Right ventricle myocardium inferior (tissue), 1 donor: ENCODE measurements at places on chromosomes 4 and X. TPM values are rescaled to one million over a fixed set of nuclear protein-coding genes. Genes with fewer than 3 reads are reported as not detected.

GRCh38 chr4:3339577-3339976 is 46.8 kb downstream of the RGS12 start:
- DNase-seq = no peak

GRCh38 chr4:42845586-42845985 is 46.9 kb upstream of the GRXCR1 start:
- no peak for DNase-seq

GRCh38 chr4:149266301-149266700 is 549.3 kb downstream of the IQCM start:
- DNase-seq = no peak

- DNase-seq = no peak
Measured at GRCh38 chr4:162793571-162793970, 373.1 kb downstream of the NAF1 start.

- no peak for DNase-seq
Measured at GRCh38 chrX:39992300-39992699, 105.5 kb downstream of the BCOR start.

DNA sequence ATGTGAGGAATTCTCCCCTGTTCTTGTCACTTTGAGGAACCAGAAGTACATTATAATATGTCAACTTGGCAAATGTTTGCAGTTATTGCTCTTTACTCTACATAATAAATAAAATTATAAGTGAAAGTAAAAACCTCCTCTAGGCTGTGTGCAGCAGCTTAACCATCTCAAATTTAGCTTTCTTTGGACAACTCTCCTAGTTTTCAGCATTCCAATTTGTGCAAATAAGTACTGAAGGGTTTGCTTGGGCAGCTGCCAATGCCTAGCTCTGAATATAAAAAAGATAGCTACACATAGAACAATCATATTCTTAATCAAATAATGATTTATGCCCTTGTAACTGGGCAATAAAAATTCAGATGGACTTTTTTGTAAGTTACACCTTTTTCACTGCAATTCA is 82.5 kb downstream of the GASK1B start:
- DNase-seq = no peak

DNA sequence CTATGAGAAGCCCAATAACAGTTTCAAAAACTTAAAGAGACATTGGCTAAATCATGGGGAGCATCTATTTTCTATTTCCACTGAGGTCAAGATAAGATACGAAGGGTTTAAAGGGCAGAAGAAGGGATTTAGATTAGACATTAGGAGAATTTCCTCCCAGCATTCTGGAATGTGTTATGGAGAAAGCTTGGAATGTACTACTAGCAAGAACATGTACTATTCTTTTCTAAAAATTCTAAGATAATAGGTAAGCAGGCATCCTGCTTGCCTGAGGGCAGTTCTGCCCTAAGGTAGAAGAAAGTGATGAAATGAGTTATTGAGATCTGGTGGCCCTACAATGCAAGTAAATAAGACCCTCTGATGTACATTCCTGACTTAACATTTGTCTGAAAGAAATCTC is 279.2 kb downstream of the NR3C2 start:
- DNase-seq = no peak

- no peak for DNase-seq
Measured at GRCh38 chr4:15498356-15498755, 28.7 kb downstream of the CC2D2A start.

DNA sequence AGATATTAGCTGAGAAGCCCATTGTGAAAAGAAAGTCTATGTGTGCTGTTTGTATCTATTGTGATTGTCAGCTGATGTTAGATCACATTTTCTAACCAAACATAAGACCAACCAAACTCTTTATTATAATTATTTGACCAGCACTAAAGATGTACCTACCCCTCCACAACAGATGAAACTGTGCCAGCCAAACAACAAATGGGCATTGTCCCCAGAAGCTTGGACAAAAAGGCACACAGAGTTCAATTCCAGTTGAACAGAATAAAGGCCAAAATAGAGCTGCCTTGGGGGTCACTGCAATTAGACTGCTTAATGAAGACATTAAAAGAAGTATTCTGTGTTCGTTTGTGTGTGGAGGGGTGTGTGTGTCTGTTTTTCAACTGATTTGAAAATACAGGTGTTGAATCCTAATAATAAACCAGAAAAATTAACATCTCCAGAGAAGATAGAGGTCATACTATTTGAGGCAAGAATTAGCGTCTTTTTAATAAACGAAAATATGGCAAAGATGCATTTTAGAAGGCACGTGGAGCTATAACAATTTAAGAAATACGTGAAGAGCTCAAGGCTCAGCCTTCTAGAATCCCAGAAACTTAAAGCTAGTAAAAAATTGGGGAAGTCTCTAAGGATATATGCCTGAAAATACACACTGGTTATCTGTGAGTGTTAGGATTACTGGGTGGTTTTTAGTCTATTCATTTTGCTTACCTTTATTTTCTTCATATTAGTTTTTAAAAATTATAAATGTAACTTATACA is 2.2 kb downstream of the SPP1 start:
- no peak for DNase-seq

GRCh38 chr4:88722276-88722780 is 24.7 kb upstream of the NAP1L5 start:
- peak; percentile 70 for DNase-seq

DNA sequence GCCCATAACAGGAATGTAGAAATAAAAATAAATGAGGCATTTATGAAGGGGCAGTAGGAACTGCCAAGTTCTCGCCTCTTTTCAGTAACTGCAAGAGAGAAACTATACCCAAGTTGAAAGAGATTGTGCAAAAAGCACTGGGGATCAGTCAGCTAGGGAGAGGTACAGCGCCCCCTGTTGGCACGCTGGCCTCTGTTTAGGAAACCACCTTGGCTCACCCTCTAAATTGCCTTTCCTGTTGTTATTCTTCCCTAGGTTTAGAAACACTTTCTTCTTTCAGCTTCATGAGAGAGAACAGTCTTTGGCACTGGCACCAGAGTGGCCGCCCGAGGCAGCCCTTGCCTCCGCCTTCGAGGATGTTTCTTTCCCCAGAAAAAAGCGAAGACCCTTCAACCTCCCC is 348.5 kb downstream of the MID1IP1 start:
- DNase-seq = peak; percentile 90

DNA sequence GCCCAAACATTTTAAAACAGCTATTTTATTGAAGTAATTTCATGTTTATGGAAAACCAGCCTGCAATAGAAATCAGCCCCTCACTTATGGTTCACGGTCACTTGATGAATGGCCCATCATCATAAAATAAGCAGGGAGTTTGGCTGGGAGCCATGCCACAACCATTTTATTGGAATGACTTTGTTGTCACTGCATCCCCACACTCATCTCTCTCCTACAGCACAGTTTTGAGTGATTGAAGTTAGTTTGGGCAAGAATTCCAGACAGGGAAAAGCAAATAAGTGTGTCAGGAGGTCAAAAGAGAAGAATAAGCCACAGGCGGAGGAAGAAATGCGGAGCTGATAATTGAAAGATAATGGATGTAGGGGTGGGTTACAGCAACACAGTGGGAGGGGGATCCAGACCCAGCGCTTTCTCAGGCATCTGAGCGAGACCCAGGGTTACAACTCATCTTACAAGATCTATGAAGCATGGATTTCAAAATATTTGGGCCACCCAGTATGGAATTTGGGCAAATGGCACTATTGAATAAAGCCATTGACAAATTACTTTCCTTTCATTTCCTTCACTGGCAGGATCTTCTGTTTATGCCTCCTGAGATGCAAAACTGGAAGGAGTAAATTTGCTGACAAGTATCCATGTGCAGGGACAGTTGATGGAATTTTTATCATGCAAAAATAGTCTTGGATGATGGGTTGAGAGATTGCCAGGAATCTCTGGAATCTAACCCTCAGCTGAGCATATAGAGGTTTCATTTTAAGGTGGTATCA is 100.8 kb downstream of the SHROOM3 start:
- DNase-seq = no peak

GRCh38 chr4:15799141-15799540 is 21.0 kb downstream of the CD38 start:
- no peak for DNase-seq

DNA sequence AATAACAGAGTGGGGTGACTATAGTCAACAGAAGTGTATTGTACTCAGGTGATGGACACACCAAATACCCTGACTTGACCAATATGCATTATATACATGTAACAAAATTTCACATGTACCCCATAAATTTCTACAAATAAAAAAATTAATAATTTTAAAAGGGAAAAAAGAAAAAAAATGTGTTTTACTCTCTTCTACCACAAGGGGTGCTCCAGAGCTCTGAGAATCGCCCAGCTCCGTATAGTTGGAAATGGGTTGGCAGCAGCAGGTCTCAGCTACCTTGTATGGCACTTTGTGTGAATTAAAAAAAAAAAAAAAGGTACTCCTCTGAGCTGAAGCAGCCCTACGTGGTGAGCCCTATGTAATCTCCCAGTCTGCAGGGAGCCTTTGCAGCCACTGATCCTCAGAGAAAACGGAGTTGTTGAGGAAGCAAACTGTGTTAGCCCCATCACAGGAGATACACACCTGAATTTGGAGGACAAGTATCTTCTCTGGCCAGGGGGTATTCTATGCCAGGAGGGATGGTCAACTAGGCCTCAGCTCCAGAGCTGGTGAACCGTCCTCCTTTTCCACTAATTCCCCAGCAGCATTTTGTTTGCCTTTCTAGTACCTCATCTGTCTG is 17.2 kb upstream of the POLA1 start:
- DNase-seq = no peak

GRCh38 chr4:145351162-145351561 is 130.5 kb upstream of the SMAD1 start:
- DNase-seq = no peak

DNA sequence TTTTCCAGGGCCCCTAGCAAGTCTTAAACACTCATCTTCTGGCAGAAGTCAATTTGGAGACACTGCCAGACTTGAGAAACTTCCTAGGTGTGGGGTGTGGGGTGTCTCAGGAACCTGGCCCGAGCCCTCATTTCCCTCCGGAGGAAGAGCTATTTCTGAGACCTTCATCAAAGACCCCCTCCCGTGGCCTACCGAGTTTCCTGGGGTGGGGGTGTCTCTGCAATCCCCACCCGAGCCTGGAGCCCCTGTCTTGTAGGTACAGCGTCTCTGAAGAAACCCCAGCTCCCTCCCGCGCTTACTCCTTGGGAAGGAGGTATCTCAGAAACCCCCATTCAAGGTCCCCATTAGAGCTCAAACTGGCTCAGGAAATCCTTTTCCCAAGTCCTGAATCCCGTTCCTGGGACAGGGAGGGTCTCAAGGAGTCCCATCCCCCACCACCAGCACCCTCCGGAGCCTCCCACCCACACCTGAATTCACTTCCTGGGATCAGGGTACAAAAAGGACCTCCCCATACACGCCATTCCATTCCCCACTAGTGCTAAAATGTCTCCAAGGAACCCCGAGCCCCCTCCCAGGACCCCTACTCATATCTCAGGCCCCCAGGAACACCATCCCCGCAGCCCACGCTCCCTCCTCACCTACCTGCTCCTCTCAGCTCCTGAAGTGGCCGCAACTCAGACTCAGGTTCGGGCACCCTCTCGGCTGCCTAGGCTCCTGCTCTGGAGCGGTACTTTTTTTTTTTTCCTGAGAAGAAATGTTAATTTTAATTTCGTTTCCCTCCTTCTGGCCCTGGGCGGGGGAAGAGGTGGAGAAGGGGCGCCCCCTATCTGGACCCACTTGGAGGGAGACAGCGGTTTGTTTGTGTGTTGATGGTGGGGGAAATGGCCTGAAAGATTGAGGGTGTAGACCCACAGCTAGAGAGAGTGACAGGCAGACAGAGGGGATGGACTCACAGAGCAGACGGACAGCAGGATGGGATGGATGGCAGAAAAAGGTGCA is 1.1 kb downstream of the SLC38A5 start:
- DNase-seq = no peak

GRCh38 chr4:180280726-180281297 is 1962.4 kb upstream of the TENM3 start:
- no peak for DNase-seq

DNA sequence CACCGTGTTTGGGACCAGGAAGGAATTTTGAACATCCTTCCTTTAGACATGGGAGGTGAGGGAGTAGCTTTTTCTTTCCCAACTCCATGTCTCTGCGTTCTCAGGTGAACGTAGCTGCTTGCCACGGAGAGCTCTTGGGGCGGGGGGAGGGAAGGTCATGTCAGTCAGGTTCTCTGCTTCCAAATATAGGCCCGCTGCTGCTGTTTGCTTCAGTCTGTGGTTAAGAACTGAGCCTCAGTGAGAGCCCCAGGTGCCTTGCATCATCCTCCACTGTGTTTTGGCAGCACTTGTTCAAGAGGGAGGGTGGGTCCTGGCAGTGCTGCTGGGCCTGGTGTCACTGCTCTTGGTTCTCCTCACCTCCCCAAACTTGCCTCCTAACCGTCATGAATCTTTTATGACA is 46.5 kb downstream of the HADH start:
- DNase-seq = no peak

DNA sequence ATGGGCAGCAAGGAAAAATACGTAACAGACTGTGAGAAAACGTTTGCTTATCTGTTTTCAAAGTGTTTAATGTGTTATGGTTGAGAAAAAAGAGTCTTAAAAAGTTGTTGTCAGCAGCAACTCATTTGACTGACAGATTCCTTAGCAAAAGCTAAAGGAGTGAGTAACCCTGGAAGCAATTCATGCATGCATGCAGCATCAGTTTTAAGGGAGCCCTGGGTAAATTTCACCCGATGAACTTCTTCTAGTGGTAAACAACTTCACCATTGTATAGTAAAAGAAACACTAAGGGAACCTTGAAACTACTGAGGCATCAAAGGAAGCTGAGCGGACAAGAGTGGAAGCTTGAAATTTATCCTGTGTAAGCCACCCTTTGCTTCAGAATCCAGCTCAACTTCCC is 583.2 kb upstream of the INTU start:
- no peak for DNase-seq

DNA sequence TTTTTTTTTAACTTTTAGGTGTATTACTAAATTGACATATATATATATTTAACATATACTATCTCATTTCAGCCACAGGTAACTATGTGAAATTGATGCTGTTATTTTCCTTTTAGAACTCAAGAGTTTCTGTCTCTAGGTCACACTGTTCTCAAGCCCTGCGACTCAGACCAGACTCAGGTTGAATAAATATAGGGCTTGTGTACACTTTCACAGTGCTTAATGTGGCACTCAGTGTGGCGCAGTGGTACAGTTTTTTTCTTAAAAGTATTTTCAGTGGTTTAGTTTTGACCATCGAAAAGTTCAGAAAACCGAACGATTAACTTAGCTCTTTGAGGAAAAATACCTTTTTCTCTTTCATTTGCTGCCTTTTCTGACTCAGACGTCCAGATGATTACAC is 24.7 kb downstream of the PACRGL start:
- no peak for DNase-seq

- no peak for DNase-seq
Measured at GRCh38 chr4:104128850-104129213, 365.9 kb downstream of the CXXC4 start.

MND1 gene
- 0.62 TPM for total RNA-seq

AREG gene
- total RNA-seq = 1.4 TPM

GRSF1 gene
- 96.8 TPM for total RNA-seq

CT83 gene
- not detected for total RNA-seq

PNMA6F gene
- total RNA-seq = not detected

VEGFD gene
- total RNA-seq = 23.5 TPM

SPATA18 gene
- 3.1 TPM for total RNA-seq

RBM46 gene
- not detected for total RNA-seq

STAP1 gene
- not detected for total RNA-seq

ADH1B gene
- total RNA-seq = 155 TPM

FHIP1A gene
- total RNA-seq = 18.5 TPM
